Stimulated activated CD8-positive, alpha-beta memory T cell treated with anti-CD3 and anti-CD28 coated beads, Interleukin-15, amount 100 ng/mL, for 4 hours (primary cell): ENCODE measurements at places on chromosomes 7 and 10.

DNA sequence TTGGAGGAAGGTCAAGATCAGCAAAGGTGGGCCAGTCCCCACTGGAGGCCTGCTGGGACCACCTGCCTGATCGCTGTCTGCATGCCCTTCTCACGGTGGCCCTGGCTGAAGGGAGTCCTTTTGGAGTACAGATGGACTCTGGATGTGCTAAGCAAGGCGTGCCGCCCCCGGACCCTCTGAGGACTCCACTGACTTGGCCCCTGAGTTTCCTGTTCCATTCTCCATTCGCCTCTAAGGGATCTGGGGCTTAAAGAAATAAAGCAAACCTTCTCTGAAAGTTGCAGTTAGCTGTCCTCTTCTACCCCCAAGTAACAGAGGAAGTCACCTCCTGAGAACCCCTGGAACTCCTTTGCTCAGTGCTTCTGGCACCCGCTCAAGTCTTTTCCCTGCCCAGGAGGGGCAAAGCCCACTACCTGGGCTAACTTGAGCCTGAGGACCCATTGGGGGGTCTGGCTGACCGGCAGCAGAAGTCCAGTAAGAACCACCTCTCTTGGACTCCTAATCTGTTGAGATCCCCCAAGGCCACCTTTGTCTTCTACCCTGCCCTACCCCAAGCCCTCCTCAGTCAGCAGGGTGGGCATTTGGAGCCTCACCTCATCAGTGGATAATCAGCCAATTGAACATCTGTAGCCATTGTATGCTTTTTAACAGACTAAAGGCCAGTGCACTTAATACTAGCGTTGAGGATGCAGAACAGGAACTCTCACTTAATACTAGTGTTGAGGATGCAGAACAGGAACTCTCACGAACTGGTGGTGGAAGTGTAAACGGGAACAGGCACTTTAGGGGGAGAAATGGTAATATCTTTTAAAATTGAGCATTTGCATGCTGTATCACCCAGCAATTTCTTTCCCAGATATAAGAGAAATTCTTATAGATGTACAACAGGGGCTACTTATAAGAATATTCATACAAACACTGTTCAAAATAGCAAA lies 2.2 kb downstream of the TBATA start:
- no peak for DNase-seq

DNA sequence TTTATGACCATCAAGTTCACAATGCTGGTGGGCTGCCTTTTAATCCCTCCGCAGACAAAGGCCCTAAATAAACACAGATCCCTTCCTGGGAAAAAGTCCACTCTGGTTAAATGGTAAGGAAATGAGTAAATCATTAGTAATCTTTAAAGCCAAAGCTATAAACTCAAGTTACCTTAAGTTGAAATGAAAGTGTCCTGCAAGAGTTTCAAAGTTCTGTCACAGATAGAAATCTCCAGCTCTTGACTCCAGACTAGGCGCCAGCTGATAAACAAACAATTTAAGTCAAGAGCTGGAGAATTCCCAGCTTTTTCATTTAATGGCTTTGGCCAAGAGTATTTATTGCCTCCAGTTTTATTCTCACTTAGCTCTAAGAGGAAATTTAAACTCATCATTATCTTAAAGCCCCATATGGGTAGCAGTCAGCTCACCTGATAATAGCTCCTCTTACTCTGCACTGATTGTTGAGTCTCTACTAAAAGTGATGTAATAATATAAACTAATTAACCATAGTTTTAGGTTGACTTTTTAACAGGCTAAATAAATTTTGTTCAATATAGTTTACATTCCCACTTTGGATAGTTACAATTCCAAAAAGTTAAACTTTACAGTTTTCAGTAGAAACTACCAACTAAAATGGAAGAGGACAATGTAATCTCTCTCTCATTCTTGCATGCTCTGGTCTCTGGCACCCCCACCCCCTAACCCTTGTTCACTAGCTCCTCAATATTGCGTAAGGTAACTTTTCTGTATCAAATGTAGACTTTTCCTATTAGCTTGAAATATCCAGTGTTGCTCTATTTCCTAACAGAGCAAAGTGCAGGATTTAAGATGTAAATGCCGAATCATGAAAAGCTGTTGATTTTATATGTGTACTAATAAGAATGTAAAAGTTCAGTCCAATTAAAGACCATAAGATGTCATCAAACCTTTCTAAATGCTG lies 56.1 kb downstream of the HIBADH start:
- DNase-seq: no peak

DNA sequence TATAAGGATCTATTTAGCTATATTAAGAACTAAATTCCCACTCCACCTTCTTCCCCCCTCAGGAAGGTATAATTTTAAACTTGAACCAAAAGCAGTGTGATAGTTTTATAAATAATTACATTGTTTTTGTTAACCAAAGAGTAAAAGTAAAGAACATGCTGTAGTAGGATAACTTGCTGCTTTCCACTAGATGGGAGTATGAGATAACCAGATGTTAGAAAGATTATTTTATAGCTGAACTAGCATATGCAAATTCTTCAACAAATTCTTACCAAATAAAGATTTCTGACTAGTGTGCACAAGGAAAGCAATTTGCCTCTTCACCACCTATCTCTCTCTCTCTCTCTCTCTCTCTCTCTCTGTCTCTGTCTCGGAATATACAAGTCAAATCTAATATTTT lies 31.8 kb downstream of the TES start:
- no peak for DNase-seq

DNA sequence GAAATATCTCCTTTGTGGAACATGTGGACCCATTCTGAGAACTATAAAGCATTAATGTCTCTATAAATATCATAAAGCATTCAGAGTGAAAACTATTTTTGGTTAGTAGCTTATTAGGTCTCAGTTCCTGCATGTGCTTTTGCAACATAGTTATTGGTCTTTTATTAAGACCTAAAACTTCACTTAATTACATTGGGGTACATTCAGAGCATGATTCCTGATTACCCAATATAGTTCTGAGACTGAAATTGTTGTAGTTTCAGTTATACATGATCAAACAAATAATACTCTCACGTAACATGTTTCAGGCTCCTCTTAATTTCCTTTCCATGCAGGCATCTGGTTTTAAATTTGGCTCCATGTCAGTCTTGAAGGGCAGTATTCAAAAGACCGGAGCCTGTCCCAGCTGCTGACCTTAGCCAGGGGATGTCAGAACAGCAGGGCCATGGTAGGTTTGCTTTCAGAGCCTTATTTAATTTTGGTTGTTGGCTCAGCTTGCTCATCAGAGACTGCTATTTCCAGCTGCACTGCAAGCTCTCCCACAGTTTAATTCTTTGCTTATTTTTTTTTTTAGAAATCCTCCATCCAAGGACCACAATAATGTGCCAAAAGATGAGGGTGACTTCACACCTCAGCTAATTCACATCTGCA lies 447.8 kb upstream of the FZD8 start:
- no peak for DNase-seq

DNA sequence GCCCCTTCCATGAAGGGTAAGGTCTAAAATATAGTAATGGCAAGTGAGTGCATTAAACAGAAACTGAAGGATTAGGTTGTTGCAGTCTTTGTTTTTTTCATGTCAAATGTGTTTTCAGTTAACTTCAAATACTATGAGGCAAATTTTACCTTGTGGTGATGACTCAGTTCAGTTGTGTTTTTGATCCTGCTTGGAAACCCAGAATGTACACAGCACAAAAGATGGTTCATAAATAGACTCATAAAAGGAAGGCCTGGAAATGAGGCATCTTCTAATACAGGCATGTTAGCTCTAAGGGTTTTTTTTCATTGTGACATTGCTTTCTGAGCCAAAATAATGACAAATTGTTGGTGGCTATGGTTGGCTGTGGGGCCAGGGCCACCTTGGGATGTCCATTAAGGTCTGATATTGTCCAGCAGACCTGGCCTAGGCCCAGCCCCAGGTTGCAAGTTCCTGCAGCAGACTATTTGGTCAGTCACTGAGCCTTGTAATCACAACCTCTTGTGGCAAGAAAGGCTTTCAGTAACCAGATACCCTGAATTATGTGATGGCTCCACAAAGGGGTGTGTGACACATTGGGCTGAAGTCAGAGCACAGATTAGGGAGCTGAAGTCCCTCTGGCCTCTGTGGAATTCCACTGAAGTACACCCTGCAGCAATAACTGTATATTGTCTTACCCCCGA lies 69.0 kb upstream of the SAMD8 start:
- no peak for DNase-seq

DNA sequence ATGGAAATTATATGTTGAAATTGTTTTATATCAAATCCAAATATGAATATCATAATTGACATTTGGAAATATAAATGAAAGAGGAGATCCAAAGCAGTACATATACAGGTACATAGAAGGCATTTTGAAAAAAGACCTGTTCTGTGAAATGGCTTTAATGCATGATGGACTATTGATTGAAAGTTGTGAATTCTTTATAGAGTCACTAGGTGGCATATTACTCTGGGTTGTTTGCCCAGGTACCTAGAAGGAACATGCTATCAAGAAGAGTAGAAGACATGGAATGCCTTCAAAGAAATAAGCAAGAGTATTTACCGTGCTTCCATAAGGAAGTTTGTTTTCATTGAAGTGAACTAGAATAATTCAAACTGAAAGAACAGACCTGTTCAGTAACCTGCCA lies 160.0 kb upstream of the ANK3 start:
- no peak for DNase-seq

- DNase-seq: no peak
Measured at GRCh38 chr10:132094581-132095234, 29.0 kb downstream of the JAKMIP3 start.

- no peak for DNase-seq
Measured at GRCh38 chr10:75779276-75779675, 347.9 kb downstream of the LRMDA start.

GRCh38 chr7:131281266-131282048 lies 46.2 kb upstream of the MKLN1 start:
- DNase-seq: no peak

DNA sequence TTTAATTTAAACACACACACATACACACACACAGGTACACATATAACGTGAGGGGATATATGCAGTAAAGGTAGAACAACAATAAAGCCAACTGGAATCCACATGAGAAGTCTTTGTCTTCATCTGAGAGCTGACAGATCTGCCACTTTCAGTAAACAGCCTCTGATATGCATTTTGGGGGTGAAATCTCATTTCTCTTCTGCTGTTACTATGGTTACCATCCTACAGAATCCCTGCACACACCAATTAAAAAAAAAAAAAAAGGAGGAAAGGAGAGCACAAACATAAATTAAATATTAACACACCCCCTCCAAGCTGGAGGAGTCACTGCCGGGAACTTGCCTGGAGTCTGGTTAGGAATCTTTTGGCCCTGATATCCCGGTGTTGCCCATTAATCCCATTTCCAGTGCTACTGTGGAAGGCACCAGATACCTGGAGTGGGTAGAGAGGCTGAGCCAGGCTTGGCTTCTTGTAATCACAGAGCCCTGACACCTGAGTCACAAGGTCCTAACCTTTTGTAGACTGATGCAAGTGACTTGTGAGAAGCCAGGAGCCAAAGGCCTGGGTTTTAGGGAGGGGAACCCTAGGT lies 169.1 kb downstream of the LHFPL3 start:
- DNase-seq: no peak

- no peak for DNase-seq
Measured at GRCh38 chr7:12926206-12926605, 238.8 kb downstream of the ARL4A start.

GRCh38 chr7:34406848-34407530 lies 251.0 kb upstream of the NPSR1 start:
- DNase-seq: no peak

GRCh38 chr7:152862006-152862405 lies 102.5 kb downstream of the ACTR3B start:
- DNase-seq: no peak

GRCh38 chr7:155756322-155756721 lies 55.9 kb downstream of the SHH start:
- DNase-seq: no peak

DNA sequence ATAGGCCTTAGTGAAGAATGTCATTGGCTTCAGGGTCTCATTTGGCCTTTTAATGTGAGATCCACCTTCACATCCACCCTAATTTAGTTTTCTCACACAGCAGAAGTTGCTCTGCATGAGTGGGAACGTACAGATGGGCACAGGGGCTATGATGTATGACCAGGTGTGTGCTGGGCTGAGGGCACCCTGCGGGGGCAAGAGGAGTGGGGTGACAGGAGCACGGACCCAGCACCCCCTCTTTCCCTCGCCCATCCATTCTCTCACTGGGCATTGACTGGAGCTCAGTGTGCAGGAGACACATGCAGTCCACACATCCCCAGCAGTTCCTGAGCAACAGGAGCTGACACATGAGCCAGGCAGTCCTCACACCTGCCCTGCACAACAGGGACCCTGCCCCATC lies 95.1 kb upstream of the PPP2R2D start:
- no peak for DNase-seq

GRCh38 chr7:92714767-92715166 lies 121.6 kb downstream of the CDK6 start:
- no peak for DNase-seq

DNA sequence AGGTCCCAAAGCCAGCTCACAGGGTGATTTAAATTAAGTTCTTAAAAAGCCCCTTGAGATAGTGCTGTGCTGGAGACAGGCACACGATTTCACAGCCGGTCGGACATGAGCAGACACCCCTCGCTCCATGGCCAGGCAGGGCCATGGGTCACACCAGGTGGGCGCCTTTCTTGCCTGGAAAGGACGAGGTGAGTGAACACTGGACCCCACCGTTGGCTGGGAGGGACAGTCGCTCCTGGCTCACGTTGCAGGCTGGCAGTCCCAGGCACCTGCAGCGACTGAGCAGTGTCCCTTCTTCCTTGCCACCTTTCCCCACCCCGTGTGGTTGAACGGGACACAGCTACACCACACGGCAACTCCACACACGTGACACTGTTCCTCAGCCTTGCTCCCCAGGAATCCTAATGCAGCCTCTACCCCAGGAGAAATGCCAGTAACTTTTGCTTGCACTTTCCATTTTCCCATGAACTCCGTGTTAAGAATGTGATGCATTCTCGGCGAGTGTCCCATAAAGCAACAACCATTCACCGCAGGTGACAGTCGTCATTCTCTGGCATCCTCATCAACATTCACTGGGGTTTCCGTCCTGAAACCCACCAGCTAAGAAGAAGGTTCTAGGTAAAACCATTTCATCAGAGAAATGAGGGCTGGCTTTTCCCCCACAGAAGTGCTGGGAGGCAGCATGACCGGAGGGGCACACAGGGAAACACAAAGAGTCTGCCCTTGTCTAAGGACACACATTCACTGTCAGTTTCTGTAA lies 217.4 kb downstream of the ZMYND11 start:
- no peak for DNase-seq

DNA sequence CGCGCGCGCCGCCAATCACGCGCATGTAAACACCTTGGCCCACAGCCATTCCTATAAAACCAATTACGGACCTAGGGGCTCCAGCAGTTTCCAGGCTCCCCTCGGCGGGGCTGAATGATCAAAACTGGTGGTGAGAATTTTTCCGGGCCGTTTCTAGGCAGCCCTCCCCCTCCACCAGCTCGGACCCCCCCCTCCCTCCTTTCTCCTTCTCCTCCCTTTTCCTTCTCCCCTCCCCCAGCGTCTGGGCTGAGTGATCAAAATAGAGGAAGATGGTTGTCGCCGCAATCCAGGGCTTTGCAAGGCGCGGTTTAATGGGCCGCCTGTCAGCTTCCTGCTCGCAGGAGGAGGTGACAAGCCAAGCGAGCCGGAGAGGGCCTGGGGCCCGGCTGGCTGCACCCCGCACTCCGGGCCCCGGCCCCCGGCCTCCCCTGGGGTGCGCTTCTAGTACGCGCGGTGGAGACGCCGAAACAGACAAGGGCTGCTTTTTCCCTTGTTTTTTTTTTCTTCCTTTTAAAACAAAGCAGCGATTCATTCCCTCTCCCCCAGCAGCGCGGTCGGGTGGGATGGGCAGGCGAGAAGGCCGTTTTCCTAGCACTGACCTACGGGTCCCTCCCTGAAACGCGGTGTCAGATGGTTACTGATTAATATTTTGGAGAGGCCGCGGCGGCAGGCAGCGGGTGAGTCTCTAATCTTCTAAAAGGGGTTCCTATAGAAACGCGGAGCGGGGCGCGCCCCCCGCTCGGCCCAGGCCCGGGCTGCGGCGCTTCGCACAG lies 528 bp upstream of the TNRC18 start:
- no peak for DNase-seq
